COR-L47 (cell line): ENCODE measurements at places on chromosomes 2 and 18.

- no peak for DNase-seq
Observed at GRCh38 chr2:126877041-126877440, 21.6 kb upstream of the TEX51 start.

- DNase-seq = no peak
Observed at GRCh38 chr2:138979131-138979785, 199.1 kb upstream of the NXPH2 start.

- DNase-seq = peak; percentile 80
Observed at GRCh38 chr2:206442833-206443734, at the start of gene ADAM23. Gene ADAM23 (plus strand): TSS chr2:206443532. CDS start chr2:206443867, 335 bp downstream.

DNA sequence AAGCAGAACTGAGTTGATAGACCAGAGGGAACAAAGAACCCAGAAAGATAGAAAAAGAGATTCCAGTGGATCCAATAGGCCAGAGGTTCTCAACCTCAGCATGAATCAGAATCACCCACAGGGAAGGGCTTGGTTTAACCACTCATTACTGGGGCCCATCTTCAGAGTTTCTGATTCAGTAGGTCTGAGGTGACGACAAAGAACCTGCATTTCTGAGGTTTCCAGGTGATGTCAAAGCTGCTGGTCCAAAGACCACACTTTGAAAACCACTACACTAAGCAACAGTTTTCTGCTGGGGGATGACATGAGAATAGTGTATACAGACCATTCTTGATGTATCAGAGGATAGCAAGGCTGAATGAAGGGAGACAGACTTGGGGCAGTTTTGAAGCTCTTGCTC is 296.9 kb upstream of the STON1 start:
- no peak for DNase-seq

DNA sequence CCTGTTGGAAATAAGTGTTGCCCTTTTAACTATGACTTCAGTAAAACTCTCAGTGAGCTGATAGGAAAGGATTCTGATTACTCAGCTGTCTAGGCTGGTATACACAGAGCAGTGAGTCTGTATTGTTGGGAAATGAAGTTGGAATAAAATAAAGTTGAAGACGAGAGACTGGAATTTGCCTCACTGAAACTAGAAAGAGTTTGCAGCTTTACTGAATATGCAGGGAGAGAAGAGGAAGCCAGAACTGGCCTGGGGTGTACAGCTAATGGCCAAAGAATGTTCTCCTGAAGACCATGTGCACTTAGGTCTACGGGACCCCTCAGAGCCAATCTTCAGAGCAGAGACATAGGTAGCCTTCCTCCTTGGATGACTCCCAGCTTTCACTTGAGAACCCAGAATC is 26.5 kb downstream of the EIF4E2 start:
- DNase-seq = no peak

DNA sequence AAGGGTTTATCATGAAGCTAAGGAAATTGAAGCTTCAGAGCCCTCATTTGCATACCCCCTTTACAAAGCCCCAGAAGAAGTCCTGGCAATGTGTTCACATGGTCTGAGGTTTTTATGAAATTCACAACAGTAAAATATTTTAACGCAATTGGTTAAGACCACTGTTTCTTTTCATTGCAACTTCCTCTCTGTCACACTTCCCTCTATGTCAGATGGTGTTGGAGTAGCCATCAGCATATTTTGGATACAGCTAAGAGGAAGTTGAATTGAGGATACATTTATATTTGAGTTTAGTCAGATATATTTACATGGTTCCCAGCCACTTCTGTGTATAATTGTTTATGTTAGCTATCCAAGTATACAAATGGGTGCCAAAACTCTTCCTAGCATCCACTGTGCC is 170.0 kb downstream of the TXNL1 start:
- DNase-seq = no peak

- DNase-seq = peak; percentile 52
Observed at GRCh38 chr18:72672364-72673184, 128.4 kb upstream of the CBLN2 start.

DNA sequence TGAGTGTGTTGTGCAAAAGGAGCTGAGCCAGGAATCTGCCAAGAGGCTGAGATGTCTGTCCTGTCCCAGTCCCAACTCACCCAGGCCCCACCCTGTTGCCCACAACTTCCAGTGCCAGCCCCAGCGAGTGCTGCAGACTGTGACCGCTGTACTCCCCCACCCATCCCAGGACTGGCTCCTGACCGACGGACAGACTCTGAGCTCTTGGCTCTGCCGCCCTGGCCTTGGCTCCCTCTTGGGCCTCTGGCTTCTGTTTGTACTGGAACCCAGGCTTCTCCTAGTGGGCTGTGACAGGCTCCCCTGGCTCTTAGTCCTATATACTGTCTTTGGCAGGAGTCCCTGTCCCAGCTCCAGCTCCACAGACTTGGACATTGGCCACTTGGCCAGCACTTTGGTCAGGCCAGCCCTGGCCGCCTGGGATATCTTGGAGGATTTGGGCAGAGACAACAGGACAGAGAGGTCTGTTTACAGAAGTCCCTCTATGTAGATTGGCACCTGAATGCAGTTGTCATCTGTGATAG is 41.1 kb downstream of the ACOXL start:
- DNase-seq = no peak

DNA sequence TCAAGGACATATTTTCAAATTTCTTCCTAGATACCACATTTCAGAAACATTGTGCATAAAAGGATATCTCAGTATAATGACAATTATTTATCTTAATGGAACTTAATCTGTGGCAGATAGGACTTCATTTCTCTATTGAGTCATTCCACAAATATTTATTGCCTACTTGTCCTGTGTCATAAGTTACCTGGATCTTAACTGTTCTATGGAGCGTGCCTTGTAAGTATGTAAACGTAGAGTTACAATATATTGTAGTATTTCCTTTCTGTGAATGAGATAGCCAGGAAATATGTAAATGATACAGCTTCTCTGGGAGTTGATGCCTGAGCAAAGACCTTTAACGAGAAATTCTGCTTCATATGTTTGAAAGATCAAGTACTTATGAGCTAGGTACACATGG is 2.5 kb downstream of the AGFG1 start:
- DNase-seq = no peak

GRCh38 chr2:44342854-44343253 is 18.4 kb downstream of the PREPL start:
- peak; percentile 18 for DNase-seq

GRCh38 chr2:227374158-227374557 is 4.9 kb downstream of the TM4SF20 start:
- no peak for DNase-seq

DNA sequence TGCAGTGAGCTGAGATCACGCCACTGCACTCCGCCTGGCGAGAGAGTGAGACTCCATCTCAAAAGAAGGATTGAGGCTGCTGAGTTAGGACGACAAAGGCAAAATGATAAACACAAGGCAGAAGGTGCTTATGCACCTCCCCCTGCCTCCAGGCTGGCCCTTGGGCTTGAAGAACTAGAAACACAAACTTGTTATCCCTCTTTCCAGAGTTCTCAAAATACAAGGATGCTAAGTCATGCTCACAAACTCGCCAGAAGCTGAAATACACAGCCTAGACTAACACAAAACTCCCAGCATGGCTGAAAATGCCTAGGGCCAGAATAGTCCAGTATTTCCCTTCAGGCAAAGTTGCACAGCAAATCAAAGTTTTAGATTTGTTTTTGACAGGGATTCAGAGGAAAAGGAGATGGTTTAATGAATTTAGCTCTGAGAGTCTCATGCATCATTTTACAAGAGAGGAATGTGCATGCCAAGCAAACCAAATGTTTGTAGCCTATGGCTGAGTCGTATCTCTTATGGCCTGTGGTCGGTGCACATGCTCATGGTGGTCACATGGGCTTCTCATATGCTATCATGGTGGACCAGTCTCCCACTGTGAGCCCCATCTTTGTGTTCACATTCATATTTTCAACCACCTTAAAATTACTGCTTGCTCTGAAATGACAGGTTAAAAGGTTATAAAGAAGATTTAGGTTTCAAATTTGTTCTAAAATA is 16.2 kb upstream of the MREG start:
- DNase-seq = no peak

DNA sequence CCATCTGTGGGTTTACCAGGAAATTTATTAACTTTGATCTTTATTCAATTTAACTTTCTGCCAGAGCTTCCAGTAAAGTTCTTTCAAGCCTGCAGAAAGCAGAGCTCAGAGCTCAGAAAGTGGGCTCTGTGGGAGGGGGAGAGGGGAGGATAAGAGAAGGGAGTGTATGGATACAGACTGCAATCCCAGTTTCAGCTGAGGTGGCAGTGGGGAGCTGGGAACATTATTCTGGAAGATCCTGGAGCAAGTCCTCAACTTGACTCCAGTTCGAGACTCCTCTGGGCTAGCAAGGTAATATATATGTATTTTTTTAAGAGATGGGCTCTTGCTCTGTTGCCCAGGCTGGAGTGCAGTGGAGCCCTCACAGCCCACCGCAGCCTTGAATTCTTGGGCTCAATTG is 108.9 kb upstream of the NABP1 start:
- no peak for DNase-seq

GRCh38 chr2:218837495-218837894 is 5.9 kb upstream of the PRKAG3 start:
- no peak for DNase-seq

GRCh38 chr2:25982273-25982967 is at the start of gene KIF3C:
Gene KIF3C (minus strand): TSS chr2:25982497. CDS start chr2:25981917, 580 bp downstream.
- DNase-seq = peak; percentile 75

DNA sequence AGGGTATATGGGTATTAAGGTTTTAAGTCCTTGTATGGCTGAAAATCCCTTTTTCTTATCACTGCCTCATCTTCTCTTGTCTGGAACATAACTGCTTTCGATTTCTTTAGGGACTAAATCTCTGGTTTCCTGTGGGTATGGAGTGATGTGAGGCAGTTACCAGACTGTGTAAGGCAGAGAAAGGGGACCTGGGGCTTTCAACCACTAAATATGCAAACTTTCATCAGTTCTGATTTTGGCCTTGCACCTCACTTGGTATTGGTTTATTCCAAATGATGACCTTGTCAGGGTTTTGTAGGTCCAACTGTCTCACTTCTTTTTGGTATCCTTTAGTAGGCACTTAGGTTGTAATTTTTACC is 9.3 kb downstream of the MAP4K4 start:
- DNase-seq = no peak

DNA sequence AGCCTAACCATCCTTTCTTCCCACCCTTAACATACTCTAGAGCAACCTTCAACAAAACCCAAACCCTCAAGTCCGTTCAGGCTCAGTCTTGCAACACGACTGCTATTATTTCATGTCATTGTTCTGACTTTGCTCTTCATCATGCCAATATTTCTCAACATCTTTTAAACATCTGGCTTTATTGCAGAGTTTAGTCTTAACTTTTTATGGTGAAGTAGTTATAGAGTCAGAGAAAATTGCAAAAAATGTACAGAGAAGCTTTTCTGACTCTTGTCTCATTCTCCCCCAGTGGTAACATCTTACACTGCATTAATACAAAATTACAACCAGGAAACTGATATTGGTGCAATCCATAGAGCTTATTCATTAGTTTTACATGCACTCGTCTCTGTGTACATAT is 3.9 kb downstream of the MARCO start:
- no peak for DNase-seq

DNA sequence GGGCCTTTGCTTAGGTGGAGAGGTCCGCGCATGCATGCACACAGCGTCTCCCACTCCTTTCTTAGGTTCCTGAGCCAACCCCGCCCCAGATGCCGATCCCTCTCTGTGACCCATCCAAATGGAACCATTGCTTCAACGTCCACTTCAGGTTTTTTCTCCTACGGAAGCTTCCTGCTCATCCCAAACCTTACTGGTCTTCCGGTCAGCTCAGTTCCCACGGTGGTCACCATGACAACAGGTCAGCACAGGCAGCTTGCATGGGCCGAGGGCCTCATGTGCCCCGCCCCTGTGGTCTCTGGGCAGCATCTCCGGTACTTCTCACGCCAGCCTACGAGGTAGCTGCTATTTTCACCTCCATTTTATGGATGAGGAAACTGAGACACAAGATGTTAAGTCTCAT is 163.7 kb downstream of the SOCS6 start:
- no peak for DNase-seq

DNA sequence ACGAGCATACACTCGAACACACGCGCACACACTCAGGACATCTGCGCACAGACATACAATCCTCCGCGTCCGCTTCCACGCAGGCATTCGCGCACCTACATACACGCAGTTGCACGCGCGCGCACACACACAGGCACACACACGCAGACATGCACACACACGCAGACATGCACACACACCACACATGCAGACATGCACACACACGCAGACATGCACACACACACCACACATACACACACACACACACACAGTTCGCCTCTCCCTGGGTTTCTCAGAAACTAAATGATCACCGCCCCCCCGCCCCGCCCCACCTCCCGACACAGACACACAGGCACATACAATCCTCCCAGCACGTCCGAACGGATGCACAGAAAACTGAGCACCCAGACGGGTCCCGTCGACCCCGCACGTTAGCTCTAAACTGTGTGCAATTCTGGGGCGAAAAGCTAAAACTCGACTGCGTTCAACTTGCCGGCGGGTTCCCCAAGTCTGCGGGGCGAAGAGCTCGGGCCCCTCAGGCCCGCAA is 1.0 kb downstream of the EPHA4 start:
- no peak for DNase-seq

GRCh38 chr2:200042102-200042735 is 86.8 kb downstream of the MAIP1 start:
- no peak for DNase-seq

DNA sequence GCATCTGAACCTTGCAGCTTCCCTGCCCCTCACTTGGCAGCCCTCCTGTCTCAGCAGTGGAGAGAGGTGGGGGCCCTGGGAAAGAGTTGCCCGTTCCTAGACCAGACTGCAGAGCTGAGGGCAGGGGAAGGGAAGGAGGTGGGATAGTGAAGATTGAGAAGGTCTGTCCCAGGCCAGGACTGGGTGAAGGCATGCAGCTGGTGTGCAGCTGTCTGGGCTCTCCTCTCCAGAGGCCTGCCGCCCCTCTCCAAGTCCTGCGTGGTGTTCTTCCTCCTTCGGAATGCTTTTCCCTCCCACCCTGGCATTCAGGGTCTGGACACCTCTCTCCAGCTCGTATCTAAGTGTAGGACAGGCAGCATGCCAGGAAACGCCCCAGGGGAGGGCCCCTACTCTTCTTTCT is 323.5 kb downstream of the CELF4 start:
- no peak for DNase-seq

- no peak for DNase-seq
Observed at GRCh38 chr2:150491430-150491829, 4.0 kb upstream of the RND3 start.

DNA sequence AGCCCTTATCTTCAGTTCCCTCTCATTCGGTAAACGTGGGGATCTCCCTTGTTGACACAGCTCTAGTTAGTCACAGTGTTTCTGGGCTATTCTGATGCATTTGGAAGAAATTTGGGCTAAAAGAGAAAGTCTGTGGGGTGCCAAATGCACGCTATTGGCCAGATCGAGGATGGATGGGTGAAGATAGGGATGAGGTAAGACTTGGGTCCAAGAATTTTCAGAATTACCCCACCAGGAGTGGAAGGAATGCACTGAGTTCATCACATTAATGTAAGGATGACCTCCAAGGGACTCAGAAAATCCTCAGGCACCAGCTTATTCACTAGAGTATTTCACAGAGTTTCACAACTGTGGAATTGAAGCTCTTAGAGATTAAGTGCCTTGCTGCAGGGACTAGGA is 49.3 kb downstream of the NRP2 start:
- DNase-seq = no peak
